ENCODE measurements at places on chromosomes 1 and 21.

DNA sequence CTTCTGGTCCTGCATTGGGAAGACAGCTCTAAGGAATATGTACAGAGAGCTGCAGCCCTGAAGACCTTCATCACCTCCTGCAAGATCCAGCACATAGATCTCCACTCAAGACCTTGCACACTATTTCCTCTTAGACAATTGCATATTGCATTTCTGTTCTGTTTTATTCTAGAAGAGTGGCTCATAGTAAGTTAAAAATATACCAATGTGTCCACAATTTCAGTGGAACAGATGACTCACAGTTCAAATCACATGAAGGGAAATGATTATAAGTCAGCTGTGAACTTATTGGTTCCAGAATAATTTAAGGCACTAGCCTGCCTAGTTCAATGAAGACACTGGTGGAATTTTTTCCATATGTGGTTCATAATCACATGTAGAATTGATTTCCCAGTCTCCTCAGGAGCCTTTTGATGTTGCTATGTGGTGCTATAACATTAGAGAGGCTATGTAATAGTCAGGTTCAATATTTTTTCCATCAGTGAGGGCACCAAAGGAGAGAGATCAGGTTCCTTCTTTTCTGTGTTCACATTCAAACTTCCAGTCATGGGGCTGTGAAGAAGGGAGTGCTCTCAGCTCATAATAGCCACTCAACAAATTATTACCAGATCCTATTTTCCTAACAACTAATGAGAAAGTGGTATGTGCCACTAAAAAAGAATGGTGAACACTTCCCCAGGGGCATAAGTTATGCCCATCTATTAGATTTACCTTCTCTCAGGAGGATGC, 9.8 kb upstream of the AK5 start:
- no peak for DNase-seq

- DNase-seq: no peak
Measured at GRCh38 chr1:177301425-177302124, 130.8 kb downstream of the BRINP2 start.

DNA sequence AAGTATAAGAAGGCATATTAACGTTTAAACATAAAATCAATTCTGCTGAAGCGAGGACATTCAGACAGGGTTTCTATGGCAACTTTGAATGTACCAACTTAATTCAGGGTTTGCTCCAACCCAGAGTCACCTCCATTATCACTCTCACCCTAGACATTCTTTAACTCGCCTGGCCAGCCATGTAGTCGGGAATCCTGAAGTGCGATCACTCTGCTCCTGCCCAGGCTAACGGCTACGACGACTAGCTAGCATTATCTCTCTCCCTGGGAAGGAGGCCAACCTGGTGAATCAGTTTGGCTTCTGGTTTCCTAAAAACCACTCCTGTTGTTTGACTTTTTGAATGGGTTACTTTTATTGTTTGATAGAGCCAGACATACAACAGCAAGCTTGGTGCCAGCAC, 38.9 kb upstream of the ZBTB18 start:
- no peak for DNase-seq

GRCh38 chr1:84164567-84165021, 20.5 kb downstream of the PRKACB start:
- DNase-seq: no peak

GRCh38 chr1:21931171-21932093, 5.7 kb downstream of the HSPG2 start:
- DNase-seq: peak; percentile 44

DNA sequence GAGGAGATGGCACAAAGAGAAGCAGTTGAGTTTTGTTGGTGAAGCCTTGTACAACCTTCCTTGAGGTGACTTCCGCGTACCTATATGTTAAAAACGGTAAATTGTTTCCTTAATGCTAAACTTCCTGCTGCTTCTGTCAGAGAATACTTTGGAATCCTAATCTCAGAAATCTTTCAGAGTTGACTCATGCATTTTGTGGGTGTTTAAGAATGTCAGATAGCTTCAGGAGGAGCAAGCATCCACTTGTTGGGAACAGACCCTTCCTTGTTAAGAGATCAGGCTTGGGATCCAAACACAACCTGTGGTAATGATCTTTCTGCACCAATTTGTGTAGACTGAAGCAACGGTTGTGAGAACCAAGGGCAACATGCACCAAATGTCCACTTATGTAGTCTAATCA, 29.5 kb downstream of the AK4 start:
- DNase-seq: no peak
